ENCODE measurements at places on chromosomes 13 and 19.
A peak's percentile ranks its signal among the peaks of the same experiment; 100 is the strongest.

- no peak for DNase-seq
These were observed 194.5 kb downstream of the NBEA start for GRCh38 chr13:35136585-35136984.

DNA sequence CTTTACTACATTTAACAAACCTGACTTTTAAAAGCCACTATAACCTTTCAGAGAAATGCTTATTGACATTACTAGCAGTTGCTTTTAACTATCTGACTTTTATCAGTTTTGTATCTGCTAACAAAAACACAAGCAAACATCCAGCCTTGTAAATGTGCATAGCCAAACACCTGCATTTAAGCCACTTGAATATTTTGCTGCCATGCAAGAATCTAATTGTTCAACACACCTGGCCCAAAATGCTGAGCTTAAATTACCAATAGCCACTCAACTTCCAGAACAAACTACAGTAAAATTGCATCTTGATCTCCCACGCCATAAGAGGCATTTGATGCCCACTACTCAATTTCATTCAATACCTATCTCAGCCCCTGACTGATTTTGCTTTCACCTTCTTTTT, 9.3 kb downstream of the ZIC5 start:
- DNase-seq = peak; percentile 16

GRCh38 chr19:17405250-17406045, at the start of gene BST2:
TSS of gene BST2 (minus strand) at chr19:17405630. CDS start at chr19:17405575, 55 bp downstream.
- DNase-seq = no peak

DNA sequence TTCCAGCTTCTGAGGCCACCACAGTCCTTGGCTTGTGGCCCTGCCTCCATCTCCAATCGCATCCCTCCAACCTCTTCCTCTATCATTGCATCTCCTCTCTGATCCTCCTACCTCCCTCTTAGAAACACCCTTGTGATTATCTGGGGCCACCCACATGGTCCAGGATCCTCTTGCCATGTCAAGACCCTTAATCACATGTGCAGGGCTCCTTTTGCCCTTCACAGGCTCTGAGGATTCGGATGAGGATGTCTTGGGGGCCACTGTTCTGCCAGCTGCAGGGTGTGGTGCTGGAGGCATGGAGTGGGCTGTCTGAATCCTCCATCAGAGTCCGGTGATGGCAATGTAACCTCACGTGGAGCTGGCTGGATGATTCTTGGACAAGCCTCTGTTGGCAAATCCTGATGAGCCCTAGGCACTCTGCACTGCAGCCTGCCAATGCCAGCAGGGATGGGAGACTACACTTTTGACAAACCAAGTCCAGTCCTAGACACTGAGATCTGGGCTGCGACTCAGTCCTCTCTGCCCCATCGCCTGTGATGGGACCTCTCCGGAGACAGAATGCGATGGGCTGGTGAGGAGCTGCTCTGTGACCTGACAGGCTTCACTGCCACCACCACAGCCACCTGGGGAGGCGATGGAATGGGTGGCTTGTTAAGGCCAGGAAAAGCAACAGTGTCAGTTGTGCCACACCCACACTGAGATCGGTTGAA, 61.2 kb downstream of the CCDC70 start:
- no peak for DNase-seq

GRCh38 chr13:26619358-26619757, 61.9 kb downstream of the WASF3 start:
- no peak for DNase-seq

GRCh38 chr13:32947411-32948276, 68.6 kb upstream of the KL start:
- peak; percentile 70 for DNase-seq

DNA sequence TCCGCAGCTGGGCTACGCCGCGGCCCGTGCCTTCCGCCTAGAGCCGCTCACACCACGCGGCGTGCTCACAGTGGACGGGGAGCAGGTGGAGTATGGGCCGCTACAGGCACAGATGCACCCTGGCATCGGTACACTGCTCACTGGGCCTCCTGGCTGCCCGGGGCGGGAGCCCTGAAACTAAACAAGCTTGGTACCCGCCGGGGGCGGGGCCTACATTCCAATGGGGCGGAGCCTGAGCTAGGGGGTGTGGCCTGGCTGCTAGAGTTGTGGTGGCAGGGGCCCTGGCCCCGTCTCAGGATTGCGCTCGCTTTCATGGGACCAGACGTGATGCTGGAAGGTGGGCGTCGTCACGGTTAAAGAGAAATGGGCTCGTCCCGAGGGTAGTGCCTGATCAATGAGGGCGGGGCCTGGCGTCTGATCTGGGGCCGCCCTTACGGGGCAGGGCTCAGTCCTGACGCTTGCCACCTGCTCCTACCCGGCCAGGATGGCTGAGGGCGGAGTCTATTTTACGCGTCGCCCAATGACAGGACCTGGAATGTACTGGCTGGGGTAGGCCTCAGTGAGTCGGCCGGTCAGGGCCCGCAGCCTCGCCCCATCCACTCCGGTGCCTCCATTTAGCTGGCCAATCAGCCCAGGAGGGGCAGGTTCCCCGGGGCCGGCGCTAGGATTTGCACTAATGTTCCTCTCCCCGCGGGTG, 7.4 kb downstream of the DBP start:
- DNase-seq = peak; percentile 86
